ENCODE measurements at places on chromosomes 12 and 14.

GRCh38 chr12:16857456-16857923 lies 251.5 kb upstream of the LMO3 start:
- DNase-seq, result no peak

- DNase-seq, result no peak
Measured at GRCh38 chr14:95253039-95253630, 66.6 kb downstream of the CLMN start.

DNA sequence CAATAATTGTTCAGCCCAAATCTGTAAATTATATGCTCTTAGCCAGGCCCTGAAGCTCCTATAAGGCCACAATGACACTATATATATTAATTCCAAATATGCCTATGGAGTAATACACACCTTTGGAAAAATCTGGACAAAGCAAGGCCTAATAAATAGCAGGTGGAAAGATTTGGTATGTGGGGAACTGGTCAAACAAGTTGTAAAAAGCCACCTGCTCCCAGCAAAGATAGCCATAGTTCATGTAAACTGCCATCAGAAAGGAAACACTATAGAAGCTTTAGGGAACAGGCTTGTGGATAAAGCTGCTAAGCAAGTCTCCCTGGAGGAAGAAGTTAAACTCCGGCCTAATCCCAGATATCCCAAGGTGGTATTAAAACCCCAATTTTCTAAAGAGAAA lies 29.7 kb downstream of the PRMT8 start:
- no peak for DNase-seq

- DNase-seq, result peak; percentile 85
Measured at GRCh38 chr14:105748204-105748578, 221.8 kb downstream of the TMEM121 start.

GRCh38 chr12:123118497-123118896 lies 32.4 kb downstream of the PITPNM2 start:
- DNase-seq, result peak; percentile 27

- DNase-seq, result no peak
Measured at GRCh38 chr12:926641-927040, 22.9 kb downstream of the RAD52 start.

DNA sequence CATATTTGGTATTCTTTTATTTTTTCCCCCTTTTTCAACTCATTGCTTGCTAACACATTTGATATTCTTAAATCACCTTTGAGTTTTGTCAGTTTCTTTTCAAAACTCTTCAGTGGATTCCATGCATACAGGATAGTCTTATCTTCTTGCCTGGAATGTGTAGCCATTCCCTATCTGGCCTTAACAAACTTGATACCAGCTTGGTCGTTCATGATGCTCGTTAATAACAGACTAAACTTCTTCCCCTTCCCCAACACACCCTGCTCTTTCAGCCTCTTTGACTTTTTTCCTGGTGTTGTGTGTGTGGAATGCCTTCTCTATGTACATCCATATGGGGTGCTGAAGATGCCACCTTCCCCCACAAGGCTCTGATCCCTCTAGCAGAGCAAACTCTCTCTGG lies 17.7 kb upstream of the CALM1 start:
- no peak for DNase-seq

DNA sequence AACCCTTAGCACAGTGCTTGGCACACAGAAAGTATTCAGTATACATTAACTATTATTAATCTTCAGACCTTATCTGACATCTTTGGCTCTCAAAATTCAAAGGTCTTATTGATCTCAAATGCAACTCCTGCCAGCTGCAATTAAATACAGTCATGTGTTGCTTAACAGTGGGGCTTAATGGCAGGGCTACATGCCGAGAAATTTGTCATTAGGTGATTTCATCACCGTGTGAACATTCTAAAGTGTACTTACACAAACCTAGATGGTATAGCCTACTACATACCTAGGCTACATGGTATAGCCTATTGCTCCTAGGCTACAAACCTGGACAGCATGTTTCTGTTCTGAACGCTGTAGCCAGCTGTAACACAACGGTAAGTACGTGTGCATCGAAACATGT lies 156.3 kb upstream of the TMCC3 start:
- no peak for DNase-seq

DNA sequence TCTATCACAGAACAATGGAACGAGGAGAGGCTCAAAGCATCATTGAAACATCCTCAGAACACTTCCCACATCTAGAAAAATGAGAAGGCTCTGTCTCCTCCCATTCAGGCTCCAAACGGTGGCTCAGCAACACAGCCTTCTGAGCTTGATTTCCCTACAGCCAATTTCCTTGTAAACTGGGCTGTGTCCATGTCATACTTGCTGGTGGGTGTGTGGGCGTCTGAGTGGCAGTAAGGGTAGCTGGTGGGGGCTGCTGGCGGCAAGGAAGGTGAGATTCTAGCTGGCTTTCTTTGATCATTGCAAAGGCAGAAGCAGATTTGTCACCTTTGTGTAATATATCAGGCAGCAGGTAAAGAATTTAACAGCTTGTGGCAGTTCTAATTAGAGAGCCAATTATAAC lies 163.7 kb downstream of the CALM1 start:
- DNase-seq, result peak; percentile 88

GRCh38 chr14:52700701-52701172 lies 5.4 kb upstream of the ERO1A start:
- no peak for DNase-seq

- DNase-seq, result no peak
Measured at GRCh38 chr12:90939382-90939781, 15.6 kb downstream of the CCER1 start.

- no peak for DNase-seq
Measured at GRCh38 chr14:31530136-31530535, 31.1 kb upstream of the NUBPL start.

DNA sequence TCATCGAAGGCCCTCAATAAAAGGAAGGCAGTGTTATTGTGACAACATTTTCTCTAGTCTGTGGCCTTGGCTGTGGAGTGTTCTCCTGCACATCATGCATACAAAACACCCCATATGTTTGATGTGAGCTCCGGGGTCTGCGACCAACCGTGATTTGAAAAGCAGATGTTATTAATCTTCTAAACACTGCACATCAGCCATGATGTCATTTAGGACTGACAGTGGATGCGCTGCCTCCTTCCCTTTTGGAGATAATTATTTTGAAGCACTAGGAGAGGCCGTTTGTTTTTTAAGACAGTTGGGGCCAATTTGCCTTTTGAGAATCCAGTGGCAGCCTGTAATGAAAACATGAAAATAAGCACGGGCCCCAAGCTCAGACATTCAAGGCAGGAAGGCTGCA lies 1041.6 kb downstream of the BCL11B start:
- DNase-seq, result no peak
